Activated T-helper 9 cell treated with anti-CD3 and anti-CD28 coated beads, Interleukin-2, amount 50 U/mL, for 16 hours (primary cell): ENCODE measurements at places on chromosomes 5 and 9.

- no peak for DNase-seq
Observed at GRCh38 chr9:125756518-125756917, 9.3 kb downstream of the PBX3 start.

DNA sequence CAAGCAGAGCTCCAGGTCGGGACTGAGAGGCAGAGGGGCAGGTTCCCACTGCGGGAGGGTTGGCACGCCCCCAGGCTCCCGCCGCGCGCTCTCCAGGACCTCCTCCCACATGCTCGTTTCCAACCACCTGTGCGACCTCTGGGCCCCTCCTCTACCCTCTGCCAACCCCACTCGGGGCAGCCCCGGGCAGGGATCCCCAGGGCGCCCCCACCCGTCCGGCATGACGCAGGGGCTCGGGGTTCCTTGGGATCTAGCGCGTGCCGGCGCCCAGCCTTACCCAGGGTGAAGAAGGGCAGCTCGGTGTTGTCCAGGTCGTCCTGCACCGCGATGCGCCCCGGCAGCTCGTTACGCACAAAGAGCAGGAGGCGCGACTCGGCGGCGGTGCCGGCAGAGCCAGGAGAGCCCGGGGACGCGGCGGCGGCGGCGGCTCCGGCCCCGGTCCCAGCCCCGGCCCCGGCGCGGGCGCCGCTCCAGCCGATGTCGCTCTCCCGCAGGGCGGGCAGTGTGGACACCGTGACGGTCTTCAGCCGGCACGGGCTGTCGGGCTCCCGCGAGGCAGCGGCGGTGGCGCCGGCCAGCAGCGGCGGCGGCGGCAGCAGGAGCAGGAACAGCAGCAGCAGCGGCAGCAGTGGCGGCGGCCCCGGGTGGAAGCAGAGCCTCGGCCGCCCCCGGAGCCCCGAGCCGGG, 494 bp downstream of the ASTN2 start:
- no peak for DNase-seq

GRCh38 chr5:130055572-130055971, 151.3 kb downstream of the CHSY3 start:
- DNase-seq, result no peak

GRCh38 chr9:114196979-114197622, 41.8 kb downstream of the COL27A1 start:
- DNase-seq, result no peak

DNA sequence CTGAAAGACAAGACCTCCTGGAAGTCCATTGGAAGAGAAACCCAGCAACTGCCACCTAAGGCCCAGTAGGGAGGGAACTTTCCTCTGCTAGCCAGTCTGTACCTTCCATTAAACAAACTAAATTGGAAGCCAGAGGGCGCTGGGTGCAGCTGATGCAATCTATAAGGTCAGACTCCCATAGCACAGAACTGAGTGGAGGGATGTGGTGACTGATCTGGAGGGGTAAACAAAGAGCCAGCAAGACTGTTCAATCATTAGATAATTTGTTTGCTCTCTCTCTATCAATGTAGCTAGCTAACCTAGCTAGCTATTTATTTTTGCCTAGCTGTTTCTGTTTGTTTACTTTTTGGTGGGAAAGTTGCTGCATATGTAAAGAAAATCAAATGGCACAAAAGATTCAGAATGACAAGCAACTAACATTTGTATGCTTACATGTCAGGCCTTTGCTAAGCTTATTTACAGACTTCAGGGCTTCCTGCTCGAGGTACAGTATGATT, 291.8 kb upstream of the DAB2 start:
- DNase-seq, result no peak

GRCh38 chr9:88574953-88575352, 40.0 kb downstream of the NXNL2 start:
- DNase-seq, result no peak

DNA sequence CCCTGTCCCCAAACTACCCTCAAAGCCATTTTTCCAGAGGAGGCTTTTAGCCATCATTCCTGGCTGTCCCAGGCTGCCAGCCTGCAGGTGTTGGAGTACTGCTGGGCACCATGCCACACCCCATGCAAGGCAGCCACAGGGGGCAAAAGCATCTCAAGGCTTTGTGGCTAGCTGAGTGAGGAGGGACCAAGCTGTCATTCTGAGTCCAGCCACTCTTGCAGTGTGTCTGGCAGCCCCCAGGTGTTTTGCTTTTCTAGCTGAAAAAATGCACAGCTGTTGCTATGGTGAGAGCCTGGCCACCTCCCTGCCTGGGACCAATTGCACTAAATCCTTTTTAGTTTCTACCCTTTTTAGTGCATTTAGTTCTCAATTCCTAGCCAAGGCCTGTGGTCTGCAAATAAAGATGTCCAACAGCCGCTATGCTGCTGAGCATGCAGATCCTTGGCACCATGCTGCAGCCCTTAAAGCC, 50.4 kb upstream of the PTGS1 start:
- no peak for DNase-seq

DNA sequence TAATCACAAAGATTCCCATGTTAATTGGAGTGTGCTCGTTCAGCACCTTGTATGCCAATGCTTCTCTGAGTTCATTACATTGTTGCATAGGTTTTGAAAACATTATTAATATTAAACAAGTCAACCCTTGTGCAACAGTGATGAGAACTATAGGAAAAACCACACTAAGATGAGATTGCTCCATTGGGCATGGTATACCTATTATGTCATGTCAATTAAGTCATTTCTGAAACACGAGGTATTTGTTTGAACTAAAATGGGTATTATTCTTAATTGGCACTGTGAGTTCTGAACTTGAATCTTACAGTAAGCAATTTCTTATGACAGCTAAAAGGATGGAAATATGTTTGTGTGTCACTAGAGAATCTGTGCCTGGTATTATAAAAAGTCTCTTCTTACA, 447.7 kb downstream of the EFNA5 start:
- DNase-seq, result no peak

- no peak for DNase-seq
Observed at GRCh38 chr5:72101828-72102227, 5.4 kb upstream of the MAP1B start.
